Activated CD8-positive, alpha-beta memory T cell treated with anti-CD3 and anti-CD28 coated beads for 1 hour (primary cell): ENCODE measurements at places on chromosomes 5 and 9.

GRCh38 chr9:90916147-90916734, 114.6 kb downstream of the SYK start:
- DNase-seq, result no peak

DNA sequence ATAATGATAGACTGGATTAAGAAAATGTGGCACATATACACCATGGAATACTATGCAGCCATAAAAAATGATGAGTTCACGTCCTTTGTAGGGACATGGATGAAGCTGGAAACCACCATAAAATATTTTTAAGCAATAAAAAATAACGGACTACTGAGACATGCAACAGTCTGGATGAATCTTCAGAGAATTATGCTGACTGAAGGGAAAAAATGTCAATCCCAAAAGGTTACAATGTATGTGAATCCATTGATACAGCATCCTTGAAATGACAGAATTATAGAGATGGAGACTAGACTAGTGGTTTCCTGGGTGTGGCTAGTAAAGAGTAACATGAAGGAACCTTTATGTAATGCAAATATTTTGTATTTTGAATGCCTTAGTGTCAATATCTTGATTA, 1808.6 kb upstream of the NUDT12 start:
- DNase-seq, result no peak

- no peak for DNase-seq
Measured at GRCh38 chr5:135013947-135014570, 20.0 kb downstream of the PITX1 start.

DNA sequence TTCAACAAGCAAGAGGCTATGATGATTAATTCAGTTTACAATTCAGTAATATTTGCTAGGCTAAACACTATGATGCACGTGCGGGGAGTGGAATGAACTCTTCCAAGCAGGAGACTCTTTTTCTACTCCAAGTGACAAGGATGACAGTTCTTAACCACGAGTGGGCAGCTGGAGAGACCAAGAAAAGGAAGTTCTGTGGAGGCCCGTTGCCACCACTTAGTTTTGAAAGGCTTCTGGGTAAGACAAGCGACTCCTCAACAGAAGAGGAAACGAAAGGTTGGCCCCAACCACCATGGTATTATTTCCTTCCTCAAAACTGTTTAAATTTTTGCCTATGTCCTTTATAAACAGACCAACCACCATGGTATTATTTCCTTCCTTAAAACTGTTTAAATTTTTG, 2.8 kb downstream of the DCAF12 start:
- no peak for DNase-seq

DNA sequence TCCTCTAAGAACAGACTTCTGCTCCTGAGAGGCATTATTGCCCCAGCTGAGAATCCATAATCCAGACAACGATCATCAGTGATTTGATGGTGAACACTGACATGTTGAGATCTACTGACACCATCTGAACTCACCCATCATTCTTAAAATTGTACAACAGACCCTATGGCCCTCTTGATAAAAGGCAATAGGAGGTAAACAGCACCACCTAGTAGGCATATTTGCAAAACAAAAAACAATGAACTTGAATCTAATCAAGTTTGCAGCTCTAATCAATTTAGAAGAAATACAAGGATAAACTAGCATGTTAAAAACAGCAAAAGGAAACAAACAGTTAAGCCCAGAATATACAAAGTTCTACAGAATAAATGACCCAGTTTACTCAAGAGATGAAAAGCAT, 89.6 kb downstream of the SFXN1 start:
- no peak for DNase-seq

DNA sequence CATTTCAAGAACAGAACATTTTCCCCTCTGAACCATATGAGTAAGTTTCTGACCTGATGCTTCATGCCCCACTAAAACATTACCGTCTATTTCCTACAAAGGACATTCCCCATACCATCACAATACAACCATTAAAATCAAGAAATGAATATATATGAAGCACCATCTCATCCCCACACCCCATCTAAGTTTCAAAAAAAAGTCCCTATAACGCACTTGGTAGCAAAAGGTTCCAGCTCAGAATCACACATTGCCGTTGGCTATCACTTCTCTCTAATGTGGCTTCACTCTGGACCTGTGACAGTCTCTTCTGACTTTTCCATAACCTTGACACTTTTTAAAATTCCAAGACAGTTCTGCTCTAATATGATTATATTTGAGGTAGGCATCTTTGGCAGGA, 5.9 kb downstream of the EMB start:
- no peak for DNase-seq

DNA sequence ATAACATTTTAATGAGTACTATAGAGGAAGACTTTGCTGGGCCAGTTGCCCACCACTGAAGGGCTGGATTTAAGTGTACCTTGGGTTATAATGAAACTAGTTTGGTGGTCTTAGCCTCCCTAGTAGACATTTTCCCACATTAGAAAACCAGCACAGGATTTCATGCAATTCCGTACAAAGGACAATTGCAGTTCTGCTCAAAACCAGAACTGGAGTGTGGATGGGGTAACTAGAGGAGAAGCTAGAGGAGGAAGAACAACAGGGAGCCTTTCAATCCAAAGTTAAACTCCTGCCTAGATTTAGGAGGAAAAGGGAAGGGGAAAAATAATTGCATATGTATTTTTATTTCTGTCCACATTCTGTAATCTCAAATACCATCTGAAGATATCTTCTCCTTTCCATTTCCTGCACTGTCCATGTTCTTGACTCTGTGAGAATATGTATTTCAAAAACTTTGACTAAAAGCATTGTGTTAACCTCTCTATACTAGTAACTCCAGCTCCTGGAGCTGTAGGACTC, 97.5 kb upstream of the SSBP2 start:
- no peak for DNase-seq

DNA sequence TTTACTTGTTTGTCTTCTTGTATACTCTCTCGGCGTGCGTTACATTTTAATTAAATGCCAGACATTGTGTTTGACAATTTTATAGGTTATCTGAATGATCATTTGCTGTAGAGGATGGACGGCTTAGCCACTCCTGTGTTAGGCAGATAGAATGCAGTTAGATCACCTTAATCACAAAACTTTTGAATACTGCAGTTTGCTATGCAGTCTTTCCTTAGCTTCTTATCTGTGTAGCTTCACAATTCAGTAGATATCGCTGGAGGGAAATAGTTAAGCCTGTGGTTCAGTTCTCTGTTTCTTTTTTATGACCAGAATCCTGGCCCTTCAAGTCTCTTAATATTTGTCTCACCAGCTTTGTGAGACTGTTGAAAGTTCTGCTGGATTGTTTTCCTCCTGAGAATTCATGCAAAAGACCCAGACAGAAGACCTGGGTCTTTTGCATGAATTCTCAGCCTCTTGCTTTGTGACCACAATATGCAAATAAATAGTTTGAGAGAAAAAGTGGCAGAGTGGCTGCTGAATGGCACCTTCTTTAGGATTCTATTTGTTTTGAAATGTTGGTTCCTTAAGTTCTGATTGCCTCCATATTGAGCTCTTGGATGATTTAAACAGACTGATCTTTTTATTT, 40.2 kb downstream of the RASA1 start:
- no peak for DNase-seq

- DNase-seq, result no peak
Measured at GRCh38 chr9:105138306-105138801, 106.1 kb upstream of the SLC44A1 start.

- DNase-seq, result no peak
Measured at GRCh38 chr9:98219794-98220370, 27.4 kb upstream of the CORO2A start.

DNA sequence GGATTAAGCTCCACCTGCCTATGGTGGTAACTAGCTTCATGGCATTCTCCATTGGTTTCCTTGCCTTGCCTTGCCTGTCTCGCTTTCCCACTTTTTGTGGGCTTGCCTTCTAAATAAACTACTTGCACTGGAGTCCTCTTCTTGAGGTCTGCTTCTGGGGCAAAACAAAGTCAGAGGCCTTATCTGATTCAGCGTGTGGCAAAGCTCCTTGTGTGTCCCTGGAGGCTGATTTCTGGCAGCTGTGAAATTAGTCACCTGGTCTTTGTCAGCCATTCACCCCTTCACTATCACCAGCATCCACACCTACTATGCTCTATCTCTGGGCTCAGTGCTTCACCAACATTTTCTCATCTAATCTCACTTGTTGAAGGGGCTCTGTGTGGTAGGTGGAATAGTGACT, 176.2 kb downstream of the SEC61B start:
- DNase-seq, result no peak

- DNase-seq, result no peak
Measured at GRCh38 chr9:99109522-99109921, 4.6 kb downstream of the TGFBR1 start.

DNA sequence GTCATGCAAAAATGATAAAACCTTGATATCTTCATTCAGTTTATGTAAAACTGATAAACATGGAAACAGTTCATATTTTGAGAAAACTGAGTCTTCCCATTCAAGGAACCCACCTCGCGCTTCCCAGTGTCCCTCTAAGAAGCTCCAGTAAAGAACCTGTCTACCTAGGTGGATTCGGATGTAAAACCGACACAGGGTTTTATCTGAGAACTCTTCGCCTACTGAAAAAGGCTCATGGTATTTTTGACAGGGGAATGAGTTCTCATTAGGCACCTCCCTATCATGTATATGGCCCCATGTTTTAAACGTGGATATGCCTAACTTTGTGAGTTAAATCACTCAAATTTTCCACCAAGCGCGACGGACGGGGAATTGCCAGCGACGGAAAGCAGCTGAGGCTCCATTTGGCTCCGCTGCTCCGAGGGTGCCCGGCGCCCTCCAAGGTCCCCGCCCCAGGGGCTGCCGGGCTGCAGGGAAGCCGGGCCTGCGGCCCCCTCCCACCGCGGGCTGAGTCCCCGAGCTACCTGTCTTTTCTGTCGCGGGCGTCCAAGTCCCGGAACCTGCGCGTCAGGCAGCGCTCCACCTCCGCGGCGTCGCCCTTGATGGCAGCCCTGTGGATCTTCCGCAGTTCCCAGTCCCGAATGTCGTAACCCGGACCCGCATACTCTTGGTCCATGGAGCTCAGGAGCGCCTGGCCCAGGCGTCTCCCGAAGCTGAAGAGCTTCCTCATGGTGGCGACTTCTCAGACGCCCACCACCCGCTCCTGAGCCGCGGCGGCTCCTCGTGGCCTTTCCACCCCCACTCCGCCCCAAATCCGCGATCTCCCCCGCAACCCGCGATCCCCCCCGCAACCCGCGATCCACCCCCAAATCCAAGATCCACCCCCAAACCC, 594 bp downstream of the ANKRD18A start:
- no peak for DNase-seq

DNA sequence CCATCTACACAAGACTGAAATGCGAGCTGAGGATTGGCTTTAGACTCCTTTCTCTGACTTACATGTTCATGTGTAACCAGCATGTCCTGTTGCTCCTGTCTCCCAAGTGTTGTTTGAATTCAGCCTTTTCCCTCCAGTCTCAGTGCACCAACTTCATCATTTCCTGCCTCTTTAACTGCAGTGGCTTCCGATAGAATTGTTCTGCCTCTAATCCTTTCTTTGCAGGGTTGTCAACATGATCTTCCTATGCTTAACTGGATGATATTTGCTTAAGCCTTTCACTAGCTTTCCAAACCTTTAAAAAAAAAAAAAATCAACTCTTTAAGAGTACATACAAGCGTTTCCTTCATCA, 6.7 kb upstream of the FYB1 start:
- no peak for DNase-seq

DNA sequence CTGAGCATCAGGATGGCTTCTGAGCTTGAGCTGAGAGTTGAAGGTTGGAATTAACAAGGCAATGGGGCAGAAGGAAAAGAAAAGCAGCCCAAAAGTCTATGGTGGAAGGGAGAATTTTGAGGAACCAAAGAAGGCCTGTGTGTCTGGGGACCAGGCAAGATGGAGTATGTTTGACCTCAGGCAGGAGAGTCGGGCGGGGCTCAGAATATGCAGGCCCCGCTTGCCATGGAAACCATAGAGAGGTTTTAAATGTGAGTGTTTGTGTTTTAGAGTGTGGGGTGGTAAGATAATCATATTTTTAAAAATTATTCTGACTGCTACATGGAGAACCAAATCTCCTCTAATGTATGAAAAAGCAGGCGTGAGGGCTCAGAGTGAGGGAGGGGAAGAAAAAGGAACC, 174.0 kb upstream of the PPP2R2B start:
- DNase-seq, result no peak

DNA sequence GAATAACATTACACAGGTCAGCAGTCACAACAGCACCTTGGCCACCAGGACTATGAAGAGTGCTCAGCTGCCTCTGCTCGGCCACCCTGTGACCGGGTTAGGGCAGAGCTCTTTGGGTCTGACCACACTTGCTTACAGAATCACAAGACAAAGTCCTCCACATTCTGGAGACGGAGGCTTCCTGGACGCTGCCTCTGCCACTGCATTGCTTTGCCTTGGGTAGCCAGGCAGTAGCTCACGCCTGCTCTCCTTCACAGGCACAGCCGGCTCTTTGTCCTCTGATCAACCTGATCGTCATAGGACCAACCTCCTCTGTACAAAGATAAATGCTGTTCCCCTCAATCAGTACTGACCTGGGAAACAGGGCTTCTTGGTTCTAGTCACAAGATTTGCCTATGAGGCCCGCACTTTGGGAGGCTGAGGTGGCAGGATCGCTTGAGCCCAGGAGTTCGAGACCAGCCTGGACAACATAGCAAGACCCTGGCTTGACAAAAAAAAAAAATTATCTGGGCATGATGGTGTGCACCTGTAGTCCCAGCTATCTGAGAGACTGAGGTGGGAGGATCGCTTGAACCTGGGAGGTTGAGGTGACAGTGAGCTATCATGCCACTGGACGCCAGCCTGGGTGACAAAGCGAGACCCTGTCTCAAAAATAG, 128.4 kb upstream of the IER5L start:
- DNase-seq, result no peak

GRCh38 chr9:134477342-134477925, 151.2 kb downstream of the RXRA start:
- DNase-seq, result no peak

DNA sequence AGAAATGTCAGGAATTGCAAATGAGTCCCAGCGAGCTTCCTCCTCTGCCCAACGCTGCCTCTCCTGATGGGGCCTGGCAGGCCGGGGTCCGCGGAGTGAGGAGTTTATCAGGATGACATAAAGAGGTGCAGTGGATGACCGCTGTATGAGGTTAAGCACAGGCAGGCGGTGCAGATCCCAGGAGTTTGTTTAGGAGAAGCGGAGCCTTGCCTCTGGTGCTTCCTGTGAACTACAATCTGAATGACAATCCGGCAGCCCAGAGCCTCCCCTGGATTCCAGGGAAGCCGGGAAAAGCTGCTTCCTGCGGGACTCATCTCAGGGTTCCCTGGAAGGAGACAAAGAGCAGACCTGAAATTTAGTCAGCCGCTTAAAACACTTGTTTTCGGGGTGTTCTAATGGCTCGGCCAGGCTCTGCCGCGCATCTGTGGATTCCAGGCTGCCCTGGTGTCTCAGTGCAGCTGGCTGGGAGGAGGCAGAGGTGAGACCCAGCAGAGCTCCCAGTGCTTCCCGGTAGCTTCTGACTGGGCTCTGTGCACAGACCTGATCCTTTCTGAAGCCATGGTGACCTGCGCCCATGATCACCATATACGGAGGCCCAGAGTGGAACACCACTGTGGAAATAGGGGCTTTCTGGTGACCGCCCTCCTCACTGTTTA, 69.8 kb upstream of the IRX4 start:
- DNase-seq, result no peak

GRCh38 chr5:44267909-44268308, 121.3 kb downstream of the FGF10 start:
- DNase-seq, result no peak
